ENCODE measurements at places on chromosomes 12 and 14. TPM values are rescaled to one million over a fixed set of nuclear protein-coding genes. Genes with fewer than 3 reads are reported as not detected.

DNA sequence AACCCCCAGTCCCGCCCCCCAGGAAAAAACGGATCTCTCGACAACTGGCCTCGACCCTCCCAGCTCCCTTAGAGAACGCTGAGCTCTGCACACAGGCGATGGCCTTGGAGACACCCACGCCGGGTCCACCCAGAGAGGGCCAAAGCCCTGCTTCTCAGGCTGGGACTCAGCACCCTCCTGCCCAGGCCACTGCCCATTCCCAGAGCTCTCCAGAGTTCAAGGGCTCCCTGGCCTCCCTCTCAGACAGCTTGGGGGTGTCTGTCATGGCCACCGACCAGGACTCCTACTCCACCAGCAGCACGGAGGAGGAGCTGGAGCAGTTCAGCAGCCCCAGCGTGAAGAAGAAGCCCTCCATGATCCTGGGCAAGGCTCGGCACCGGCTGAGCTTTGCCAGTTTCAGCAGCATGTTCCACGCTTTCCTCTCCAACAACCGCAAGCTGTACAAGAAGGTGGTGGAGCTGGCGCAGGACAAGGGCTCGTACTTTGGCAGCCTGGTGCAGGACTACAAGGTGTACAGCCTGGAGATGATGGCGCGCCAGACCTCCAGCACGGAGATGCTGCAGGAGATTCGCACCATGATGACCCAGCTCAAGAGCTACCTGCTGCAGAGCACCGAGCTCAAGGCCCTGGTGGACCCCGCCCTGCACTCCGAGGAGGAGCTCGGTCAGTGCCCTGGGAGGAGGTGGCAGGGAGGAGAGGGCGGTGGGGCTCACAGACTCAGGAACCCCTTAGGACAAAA lies 95.8 kb downstream of the LGMN start:
- no peak overlapping the region for H3K4me3 ChIP-seq
- DNase-seq: no peak
- peaks cover 27% of the 10 kb centered on the region for H3K36me3 ChIP-seq
- peaks cover 29% of the 10 kb centered on the region for H3K4me1 ChIP-seq
- no peak overlapping the region for H3K27ac ChIP-seq
- H3K27me3 ChIP-seq: no peaks in the 10 kb centered on the region

- DNase-seq: no peak
- no peaks in the 10 kb centered on the region for H3K36me3 ChIP-seq
- H3K27ac ChIP-seq: no peak overlapping the region
- no peak overlapping the region for H3K4me3 ChIP-seq
Observed at GRCh38 chr12:43158126-43158525, 393.9 kb downstream of the ADAMTS20 start.

- no peak overlapping the region for H3K27ac ChIP-seq
- H3K27me3 ChIP-seq: no peaks in the 10 kb centered on the region
- DNase-seq: peak; percentile 5
- H3K4me3 ChIP-seq: no peak overlapping the region
- H3K36me3 ChIP-seq: no peaks in the 10 kb centered on the region
Observed at GRCh38 chr14:92943855-92944570, 21.1 kb downstream of the CHGA start.

DNA sequence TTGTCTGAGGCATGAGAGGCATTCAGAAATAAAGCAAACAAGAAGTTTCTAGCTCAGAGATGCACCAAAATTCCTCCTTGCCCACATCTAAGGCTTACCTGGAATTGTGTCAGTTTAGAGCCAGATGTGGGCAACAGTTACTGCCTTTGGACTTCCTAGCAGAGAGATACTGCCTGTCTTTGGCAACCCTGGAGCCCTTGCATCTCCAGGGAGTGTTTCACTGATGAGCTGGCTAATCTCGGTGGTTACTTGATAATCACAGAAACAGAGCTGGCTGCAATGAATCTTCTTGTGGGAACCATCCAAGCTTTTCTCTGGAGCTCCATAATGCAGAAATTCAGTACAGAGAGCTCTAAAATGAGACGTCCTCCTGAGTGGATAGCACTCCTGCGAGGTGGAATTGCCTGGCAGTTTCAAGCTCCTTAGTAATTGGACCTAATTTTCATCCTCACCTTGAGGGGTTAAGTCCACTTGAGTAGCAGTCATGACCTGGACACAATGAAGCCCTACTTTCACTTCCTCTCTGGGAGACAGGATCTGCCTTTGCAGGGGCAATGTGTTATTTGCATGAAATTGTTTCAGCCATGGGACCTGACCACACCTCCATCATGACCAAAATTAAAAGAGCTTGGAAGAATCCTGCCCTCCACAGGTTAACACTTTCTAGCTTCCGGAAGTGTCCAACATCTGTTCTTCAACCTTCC lies 108.8 kb upstream of the ARHGAP5 start:
- H3K27me3 ChIP-seq: no peaks in the 10 kb centered on the region
- no peaks in the 10 kb centered on the region for H3K36me3 ChIP-seq
- H3K4me3 ChIP-seq: no peak overlapping the region

The TMEM52B gene
- 3.6 TPM for polyA plus RNA-seq

The MYH7 gene
- not detected for polyA plus RNA-seq
